LHCN-M2 (cell line): ENCODE measurements at places on chromosomes 4 and X. TPM values are rescaled to one million over a fixed set of nuclear protein-coding genes. Genes with fewer than 3 reads are reported as not detected.
A peak's percentile ranks its signal among the peaks of the same experiment; 100 is the strongest.

DNA sequence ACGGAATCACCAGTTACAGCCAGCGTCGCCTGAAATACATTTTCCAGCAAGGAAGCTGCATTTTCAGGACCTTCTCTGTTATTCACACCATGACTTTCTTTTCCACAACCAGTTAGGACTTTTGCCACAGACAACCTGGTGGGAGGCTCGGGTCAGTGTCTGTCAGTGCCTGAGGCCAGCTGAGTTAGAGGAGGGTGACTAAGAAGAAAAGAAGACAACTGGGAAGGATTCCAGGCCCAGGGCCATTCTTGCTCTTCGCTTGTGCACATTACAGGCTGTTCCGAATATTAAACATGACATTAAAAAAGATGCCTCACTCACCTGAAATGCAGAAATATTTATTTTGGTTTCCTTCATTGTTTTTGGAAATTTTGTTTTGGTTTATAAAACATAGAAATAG is 21.4 kb upstream of the CENPU start:
- peak; percentile 73 for DNase-seq

DNA sequence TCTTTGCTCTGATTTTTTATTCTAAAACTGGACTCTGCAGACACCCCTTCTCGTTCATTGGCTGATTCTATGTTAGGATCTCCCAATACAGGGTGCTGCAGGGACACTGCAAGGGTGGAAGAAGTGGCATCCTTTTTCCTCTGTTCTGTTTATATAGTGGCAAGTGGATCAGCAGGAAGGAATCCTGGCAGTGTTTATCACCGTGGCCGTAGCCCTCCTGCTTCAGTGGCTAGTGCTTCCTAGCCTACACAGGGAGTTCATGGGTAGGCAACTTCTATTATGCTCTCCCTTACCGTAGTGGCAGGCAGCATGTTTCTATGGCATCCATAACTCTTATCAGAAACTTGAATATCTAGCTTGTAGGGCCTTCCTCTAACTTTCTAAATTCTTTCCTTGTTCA is 6.4 kb upstream of the AP1AR start:
- no peak for DNase-seq

- no peak for DNase-seq
Measured at GRCh38 chrX:147948531-147948930, 32.6 kb upstream of the FMR1NB start.

DNA sequence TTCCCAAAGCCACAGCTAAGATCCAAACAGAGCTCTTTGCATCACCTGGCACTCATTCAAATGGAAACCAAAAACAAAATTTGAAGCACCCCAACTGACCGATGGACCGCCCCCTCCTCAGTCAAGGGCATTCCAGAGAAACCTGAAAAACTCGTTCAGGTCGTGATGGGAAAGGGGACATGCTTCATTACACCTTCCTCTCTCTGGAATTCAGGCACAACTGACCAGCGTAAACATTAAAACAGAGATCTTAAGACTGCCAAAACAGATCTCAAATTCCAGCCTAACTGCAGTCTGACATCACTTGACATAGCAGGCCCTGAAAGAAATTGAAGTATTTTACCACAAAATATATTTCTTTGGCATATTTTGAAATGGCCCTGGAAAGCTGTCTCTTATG is 28.5 kb downstream of the PTTG2 start:
- no peak for DNase-seq

IL1RAPL1 gene
- 0.51 and 1.1 TPM in 2 replicates for total RNA-seq

DNA sequence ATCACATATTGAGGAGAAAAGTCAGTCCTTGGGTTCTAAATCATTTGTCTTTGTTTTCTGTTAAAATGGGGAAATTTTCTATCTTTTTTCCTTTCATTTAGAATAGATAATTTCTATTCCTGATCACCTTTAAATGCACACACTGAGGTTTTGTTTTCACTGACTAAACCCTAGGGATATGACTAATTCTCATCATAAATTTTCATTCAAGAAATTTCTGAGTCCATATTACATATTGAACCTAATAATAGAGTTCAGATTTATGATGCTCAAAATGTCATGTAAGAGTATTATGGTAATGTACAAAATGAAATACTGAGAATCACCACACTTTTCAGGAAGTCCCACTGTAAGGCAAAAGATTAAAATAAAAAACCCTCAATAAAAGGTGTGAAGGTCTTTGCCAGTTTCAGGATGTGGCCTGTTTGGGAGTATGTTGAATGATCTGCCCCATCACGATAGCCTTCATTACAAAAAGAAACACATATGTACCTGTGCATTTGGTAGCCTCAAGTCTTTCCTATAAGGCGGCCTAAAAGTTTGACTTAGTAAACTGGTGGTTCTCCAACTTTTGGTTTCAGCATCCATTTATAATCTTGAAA is 49.4 kb downstream of the LEF1 start:
- peak; percentile 9 for DNase-seq

DNA sequence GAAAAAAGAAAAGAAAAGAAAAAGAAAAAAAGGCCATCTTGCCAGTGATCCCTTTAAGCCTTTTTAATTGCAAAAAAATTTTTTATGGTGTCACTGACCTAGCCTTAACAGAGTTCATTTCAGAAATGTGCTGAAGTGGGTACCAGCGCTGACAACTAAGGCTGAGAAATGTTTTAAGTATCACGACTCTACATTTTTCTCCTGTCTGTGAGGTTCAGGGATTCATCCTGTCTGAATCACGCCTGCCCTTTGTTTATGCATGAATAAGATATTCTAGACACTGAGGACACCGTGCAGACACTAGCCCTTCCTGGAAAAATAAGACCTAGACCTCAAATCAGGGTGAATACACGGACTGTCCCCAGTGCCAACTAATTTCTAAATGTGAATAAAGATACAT is 154.4 kb upstream of the NOCT start:
- DNase-seq, result peak; percentile 24
